ENCODE measurements at places on chromosomes 7 and 10.

- no peak for DNase-seq
Measured at GRCh38 chr10:71719042-71719441, 536 bp downstream of the C10orf105 start.

DNA sequence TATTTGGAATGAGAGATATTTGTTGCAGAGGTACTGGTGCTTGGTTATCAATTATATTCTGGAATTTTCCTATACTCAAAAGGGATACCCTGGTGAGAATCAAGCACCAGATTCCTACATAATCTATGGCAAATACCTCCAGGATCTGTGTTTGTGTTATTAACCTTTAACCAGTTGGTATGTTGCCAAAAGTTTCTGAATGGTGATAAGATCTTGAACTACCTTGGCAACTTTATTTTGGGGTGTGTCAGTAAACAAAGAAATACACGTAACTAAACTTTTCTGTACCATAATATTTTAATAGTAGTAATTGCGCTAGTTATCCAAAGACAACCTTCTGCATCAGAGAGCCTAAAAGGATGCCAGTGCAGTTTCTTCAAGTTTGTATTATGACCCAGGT, 13.4 kb downstream of the SCIN start:
- no peak for DNase-seq

- peak; percentile 18 for DNase-seq
Measured at GRCh38 chr7:30654296-30655090, 27.8 kb downstream of the CRHR2 start.

DNA sequence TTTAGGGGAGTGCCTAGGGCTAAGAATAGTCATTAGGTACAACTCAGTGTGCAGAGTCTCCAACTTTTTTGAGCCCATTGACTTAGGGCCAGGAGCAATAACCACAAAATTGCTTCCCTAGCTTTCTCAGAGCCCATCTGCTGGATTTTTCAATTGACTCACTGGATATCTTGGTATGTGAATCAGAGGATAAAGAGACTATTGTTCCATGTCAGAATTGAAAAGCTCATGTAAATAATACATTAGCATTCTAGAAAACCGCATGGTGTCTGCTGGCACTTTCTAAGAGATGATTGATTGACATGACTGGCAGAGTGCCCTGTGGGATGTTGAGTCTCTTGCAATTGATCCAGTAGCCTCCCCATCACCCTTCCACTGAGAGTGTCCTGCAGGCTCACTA, 246.2 kb downstream of the CCDC7 start:
- DNase-seq: no peak

DNA sequence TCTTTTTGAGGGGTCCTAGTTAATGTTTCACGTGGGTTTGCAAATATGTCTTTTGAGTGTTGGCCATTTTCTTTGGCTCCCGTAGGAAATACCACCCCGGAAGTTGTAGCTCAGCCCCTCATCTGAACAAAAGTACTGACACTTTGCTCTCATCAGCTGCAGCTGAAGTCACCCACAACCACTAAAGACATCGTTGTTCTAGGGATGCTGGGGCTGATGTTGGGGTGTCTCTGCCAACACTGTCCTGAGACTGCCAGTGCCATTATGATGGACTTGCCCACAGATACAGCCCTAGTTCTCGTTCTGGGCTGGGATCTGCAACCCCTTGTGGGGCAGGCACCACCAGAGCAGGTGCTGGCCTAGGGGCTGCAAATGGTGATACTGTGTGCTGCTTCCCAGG, 82.6 kb upstream of the ARHGAP21 start:
- DNase-seq: no peak

DNA sequence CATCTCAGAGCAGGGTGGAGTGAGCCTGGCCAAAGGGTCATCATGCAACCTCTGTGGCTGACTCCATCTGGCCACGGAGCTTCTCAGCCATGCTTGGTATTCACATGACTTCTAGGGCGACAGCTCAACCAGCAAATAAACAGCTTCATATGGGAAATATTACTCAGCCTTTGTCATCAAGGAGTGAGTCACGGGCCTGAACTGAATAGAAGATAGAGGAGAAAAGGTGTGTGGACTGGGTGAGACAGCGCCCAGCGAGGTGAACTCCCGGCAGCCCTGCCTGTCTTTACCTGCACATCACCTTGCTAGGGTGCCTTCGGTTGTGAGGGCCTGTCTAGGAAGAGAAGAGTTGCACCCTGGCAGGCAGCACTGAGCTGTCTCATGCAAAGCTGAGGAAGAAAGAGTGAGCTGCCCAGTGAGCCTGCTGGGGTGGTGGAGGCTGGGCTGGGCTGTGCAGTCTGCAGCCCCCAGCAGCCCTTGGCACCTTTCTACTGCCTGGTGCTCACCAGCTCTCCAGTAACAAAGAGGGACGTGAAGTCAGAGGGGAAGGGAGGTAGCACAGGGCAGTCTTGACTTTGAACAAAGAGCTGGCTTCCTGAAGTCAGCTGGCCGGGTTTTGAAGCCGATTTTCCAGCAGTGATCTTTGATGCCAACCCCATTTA, 114.2 kb downstream of the EGFR start:
- peak; percentile 40 for DNase-seq

- DNase-seq: no peak
Measured at GRCh38 chr7:76294344-76295024, 8.0 kb upstream of the HSPB1 start.

DNA sequence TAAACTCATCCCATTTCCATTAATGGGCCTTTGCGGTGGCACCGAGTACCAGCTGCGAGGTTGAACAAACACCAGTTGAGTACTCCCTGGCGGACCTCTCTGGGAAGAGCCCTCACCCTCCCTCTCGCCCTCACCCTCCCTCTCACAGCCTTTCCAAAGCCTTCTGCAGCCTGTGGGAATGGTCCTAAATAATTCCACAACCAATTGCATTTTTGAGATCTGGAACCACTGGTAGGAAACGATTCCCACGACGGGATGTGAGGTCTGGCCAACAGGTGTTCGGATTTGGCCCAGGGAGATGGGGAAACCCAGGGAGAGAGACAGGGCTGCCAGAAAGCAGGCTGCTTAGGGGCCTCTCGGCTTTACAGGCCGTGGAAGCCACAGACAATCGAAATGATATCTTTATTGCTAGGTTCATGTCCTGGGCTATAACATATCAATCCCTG, 5.3 kb downstream of the PTF1A start:
- DNase-seq: no peak

DNA sequence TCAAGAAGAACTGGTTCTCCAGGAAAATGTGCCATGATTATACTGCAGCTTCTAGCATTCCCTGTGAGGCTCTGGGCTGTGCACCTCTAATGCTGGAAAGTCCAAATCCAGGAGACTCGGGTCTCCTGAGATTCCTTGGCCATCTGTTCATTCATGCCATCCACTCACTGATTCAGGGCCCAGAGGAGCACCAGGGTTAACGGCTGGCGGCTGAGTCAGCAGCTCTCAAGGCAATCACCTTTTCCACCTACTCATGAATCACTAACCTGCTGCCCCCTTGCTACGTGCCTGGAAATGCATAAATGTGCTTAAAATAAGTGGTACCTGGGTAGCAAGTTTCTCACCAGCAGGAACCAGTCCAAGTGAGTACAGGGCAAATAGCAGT, 132.7 kb downstream of the KCNMA1 start:
- no peak for DNase-seq

DNA sequence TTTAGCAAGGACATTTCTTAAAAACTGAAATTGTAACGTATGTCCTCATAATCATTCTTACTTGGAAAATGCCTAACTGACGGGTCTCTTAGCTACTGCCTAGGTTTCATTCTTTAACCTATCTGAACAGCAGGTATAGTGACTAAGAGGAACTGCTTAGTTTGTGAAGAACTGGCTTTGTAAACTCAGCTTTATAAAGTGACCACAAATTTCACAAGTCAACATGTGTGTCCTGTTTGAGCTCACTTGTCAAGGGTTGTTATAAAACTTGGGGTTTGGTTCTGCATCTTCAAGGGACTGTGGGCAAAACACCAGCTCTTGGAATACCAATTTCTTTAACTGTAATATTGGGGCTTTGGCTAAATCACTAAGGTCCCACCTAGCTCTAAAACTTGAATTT, 32.2 kb downstream of the MRPS33 start:
- no peak for DNase-seq

DNA sequence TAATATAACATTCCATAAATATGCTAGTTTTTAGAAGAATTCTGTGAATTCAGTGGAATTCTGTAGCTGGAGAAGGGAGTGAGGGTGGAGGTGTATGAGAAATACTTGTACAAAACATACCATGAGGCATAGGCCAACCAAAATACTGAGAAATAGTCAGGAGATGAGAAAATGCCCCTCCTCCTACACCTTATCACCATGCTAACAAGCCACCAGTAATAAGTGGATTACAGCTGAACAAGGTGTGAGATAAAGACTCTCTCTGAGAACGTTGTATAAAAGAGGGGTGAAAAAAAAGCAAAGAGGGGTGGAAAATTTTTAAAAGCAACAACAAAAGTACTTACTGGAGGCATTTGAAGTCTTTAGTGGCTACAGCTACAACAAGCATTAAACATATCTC, 90.4 kb upstream of the IGFBP3 start:
- DNase-seq: no peak

DNA sequence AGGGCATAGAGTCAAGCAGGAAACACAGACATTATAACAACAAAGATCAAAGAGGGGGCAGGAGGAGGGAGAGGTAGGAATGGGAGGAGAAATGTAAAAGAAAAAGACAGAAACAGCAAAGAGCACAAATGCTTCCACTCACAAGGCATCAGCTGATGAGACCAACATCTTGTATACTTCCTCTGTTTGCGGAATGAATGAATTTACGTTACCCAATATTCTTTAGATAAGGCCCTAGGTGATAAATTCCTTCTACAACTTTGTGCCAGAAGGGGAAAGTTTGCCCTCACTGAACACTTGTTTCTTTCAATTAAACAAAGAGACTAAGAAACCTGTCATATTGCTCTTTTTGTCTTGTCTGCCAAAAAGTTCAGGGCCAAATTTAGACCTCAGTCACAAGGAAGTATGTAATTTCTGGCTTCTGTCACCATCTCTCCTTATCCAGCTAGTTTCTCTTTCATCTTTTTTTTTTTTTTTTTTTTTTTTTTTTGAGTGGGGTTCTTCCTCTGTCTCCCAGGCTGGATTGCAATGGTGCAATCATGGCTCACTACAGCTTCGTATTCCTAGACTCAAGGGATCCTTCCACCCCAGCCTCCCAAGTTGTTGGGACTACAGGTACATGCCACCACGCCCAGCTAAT, 116.4 kb upstream of the NANOS1 start:
- DNase-seq: no peak

DNA sequence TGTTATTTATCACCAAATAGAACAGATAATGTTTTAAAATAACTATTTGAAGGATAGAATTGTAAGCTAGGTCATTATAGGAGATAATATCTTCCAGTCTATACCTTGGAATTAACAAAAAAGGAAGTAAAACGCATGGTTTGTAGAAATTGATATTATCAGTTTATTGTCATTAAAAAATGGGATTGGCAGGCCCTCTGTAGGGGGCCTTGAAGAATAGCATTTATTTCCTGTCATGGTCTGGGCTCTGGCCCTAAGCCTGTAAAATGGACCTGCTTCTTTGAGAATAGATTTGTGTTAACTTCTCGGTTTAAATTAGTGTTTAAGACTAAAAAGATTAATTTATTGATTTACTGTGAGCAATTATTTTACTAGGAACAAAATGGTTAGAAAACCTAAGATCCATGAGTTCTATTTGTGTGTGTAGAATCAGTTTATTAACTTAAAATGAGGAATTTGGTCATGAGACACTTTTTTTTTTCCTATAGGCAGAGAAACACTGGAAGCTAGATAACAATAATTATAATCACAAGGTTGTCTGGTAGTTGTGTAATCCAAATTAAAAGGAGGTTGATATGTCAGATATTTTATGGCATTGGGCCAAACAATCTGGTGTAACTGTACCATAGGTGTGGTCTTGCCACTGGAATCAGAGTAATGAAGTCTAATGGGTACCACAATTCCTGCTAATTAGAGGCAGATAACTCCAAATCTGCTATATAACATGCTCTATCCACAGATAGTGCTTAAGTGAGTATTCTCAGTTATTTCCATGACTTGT, 197.4 kb upstream of the FOXP2 start:
- no peak for DNase-seq

DNA sequence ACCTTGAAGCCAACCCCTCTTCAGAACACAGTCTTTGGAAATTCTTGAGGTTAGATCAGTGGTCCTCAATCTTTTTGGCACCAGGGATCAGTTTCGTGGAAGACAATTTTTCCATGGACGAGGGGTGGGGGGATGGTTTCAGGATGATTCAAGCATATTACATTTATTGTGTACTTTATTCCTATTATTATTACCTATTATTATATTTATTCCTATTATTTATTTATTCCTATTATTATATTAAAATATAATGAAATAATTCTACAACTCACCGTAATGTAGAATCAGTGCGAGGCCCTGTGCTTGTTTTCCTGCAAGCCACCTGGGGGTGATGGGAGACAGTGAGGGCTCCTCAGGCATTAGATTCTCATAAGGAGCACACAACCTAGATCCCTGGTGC, 17.9 kb downstream of the CAMK1D start:
- DNase-seq: no peak

- DNase-seq: no peak
Measured at GRCh38 chr7:35728412-35729060, 33.6 kb upstream of the HERPUD2 start.

DNA sequence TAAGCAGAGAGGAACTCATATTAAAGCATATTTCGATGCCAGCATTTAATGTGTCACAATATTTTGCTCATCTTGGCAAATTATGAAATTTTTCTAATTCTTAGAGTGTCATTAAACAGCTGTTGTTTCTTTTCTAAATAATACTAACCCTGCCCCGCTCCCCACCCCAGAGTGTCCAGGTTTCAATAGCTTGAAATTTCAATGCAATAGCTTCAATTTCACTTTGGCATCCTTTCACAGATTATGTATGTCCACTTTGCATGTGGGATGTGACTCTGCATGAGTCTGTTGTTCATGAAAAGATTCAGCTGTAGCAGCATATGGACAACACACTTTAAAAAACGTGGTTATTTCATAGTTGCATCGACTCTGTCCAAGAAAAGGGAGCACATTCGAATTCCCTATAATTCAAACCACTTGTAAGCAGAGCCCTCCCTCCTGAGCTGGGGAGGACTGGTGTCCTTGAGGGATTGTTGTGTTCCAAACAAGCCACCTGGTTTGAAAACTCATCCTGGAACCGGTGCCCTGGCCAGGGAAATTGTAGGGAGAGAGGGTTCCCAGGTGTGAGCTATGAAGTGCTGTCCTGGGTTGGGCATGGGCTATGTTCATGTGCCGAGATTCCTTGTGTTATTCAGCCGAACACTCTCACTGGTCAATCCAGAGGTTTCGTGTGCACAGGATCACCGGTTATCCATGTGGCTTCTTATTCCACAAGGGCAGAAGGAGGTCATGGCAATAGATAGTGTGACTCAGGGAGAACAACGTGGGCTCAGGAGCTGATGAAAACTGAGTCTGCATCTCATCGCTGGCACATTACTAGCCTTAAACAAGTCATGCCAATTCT, 64.6 kb upstream of the CREB5 start:
- no peak for DNase-seq

DNA sequence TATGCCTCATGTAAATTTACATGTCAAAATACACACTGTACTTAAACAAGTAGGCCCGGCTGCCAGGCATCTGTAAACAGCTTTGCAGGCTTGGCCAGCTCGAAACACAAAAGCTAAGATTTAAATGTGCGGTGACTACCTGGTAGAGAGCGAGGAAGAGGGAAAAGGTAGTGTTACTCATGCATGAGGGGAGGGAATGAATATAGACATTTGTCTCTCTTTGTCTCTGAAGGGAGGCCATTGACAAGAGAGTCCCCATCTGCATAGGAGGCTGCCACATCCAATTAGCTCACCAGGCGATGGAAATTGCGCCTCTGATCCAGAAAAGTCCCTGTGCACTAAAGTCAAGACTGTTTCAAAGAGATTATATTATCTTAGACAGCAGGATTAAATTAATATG, 535.8 kb downstream of the PTPRN2 start:
- DNase-seq: no peak
